MM.1S (cell line): ENCODE measurements at places on chromosomes 2 and 18.

GRCh38 chr2:12116228-12116750 lies 369.9 kb downstream of the LPIN1 start:
- DNase-seq = no peak

DNA sequence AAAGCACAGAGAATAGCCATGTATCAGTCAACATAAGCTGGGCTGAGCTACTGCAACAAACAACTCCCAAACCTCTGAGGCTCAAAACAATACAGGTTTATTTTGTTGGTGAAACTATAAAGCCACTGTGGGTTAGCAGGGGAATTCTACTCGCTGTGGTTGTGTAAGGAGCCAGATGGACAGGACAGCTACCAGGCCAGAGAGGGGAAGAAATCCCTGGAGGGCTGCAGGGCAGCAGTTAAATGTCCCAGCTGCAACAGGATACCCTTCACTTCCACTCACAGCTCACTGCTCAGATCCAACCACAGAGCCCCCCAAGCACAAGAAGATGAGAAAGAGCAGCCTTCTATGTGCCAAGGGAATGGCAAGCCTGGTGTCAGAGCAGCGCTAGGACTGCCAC lies 245.9 kb upstream of the RAB6C start:
- DNase-seq = no peak

GRCh38 chr2:55636831-55637230 lies 19.4 kb upstream of the PPP4R3B start:
- no peak for DNase-seq

DNA sequence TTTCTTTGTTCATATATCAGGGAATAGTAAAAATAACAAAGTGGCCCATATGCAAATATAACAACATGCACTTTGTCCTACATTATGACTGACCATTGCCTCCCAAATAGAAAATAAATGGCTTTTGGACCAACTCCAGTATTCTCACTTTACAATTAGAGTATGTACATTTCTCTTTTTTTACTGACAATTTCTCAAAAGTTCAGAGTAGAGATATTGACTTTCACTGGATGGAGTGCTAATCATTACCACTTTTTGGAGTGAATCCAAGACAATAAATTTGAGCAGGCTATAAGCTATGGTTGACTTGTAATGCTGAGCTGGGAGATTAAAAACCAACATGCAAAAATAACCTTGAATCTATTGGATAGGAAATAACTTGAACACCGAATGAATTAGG lies 987.4 kb downstream of the SUCLG1 start:
- DNase-seq = no peak

DNA sequence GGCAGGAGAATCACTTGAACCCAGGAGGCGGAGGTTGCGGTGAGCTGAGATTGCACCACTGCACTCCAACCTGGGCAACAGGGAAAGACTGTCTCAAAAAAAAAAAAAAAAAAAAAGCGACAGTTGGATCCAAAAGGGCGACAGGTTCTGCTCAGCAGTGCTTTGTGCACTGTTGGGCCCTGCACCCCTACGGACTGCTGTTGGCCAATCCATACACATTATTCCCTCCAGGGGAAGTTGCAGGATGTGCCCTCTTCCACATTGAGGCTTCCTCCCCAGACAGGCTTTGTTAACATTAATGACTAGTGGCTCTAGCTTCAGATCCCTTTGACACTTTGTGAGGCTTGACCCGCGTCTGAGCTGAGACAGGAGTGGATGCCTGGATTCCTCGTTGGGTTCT lies 9.4 kb downstream of the NT5DC4 start:
- DNase-seq = no peak

GRCh38 chr18:54712758-54713157 lies 115.5 kb upstream of the RAB27B start:
- DNase-seq = no peak

DNA sequence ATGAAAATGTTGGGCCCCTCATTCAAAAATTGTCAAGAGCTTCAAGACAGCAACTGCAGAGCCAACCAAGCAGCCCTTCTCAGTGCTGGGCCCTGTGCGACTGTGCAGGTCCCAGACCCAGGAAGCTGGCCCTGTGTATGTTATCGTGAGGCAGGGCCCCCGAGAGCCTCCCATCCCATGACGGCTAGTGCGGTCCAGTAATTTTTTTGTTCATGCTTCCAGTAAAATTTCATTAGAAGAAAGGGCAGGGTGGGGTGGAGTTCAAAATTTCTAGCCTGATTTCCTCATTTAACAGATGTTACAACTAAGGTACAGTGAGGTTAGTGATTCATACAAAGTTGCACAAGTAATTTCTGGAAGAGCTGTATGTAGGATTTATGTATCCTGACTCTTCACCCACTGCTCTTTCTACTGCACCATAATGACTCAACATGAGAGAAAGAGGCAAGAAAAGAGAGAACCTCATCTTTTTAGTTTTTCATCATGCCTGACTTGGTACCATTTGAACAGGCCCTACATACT lies 105.5 kb downstream of the ZEB2 start:
- DNase-seq = no peak

DNA sequence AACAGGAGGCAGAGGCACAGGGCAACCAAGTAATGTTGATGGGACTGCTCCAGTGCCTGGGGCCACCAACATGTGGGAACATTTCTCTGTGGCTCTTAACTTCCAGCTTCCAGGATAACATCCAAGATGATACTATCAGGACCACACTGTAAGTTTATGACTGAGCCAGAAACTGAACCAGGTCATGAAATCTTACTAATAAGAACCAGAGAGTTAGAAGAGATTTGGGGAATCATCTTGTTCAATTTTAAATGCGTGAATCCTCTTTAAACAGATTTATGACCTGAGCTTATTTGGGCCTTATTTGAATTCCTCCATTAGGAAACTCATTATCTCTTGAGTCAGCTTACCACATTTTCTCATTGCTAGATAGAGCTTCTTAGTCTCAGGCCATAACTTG lies 45.0 kb downstream of the MAP2 start:
- DNase-seq = no peak

DNA sequence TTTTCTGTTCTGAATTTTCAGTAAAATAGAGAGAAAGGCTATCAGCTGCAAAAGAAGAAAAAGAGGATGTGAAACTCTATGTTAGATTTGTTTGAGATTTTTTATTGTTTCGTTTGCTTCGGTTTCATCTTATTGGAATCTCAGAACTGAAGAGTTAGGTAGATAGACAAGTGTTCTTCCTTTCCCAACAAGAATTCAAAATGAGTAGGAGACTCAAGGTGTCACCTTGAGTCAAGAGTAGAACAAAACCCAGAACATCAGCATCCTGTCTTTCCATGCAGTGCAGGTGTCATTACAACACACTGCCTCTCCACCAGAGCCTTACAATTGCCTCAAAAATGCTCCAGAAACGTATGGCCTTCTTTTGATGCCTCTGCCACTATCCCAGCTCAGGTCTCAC lies 21.1 kb downstream of the NBAS start:
- peak; percentile 29 for DNase-seq

DNA sequence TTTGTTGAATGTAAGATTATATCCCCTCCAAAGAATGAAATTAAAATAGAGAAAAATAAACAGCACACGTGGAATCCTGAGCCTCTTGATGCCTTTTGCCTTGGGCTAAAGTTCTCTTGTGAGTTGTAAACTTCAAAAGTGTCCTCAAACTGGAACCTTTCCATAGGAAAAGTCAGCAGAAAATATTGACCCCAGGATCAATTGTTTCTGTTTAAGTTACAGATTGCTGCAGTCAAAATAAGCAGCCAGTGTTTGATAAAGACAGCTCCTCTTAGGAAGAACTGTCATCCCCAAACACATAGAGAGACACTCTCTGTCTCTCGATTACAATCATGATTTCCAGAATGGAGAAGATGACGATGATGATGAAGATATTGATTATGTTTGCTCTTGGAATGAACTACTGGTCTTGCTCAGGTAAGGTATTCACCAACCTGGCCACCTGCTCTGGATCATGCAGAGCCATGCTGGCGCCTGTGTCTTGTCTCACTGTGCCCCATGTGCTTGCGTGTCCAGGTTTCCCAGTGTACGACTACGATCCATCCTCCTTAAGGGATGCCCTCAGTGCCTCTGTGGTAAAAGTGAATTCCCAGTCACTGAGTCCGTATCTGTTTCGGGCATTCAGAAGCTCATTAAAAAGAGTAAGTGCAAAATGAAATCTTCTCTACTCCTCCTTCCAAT lies at the start of gene SPP2:
Gene SPP2, plus strand, starts transcription at position 248 of the 681 bp plus-strand sequence. Its CDS starts 85 bp downstream, at position 333.
- no peak for DNase-seq

GRCh38 chr18:70870292-70870691 lies 581.4 kb downstream of the SOCS6 start:
- DNase-seq = no peak
